Dermis lymphatic vessel endothelial cell (primary cell): ENCODE measurements at places on chromosomes 5 and 9. TPM values are rescaled to one million over a fixed set of nuclear protein-coding genes. Genes with fewer than 3 reads are reported as not detected.

The UBE2QL1 gene
- total RNA-seq, result 0.65 and 0.86 TPM in 2 replicates

The NXNL2 gene
- total RNA-seq, result 0.26 and 0.98 TPM in 2 replicates

The EQTN gene
- 0.09 and 0.22 TPM in 2 replicates for total RNA-seq

The MAMDC2 gene
- total RNA-seq, result 0.09 and 0.22 TPM in 2 replicates

The DAP gene
- total RNA-seq, result 18.1 and 26.2 TPM in 2 replicates

The PLEKHG4B gene
- total RNA-seq, result under 0.01 and 0.11 TPM in 2 replicates

The IL4 gene
- not detected in 2 replicates for total RNA-seq

The GGTA1 gene
- total RNA-seq, result 11.1 and 12.1 TPM in 2 replicates

The ACTBL2 gene
- under 0.01 TPM in 1 of 2 replicates, not detected in the other for total RNA-seq

The FLT4 gene
- total RNA-seq, result 283 and 533 TPM in 2 replicates

The DAB2IP gene
- 15.4 and 20.7 TPM in 2 replicates for total RNA-seq

The RNF180 gene
- 1.3 and 4.9 TPM in 2 replicates for total RNA-seq

The TMEFF1 gene
- total RNA-seq, result 9.3 and 12.0 TPM in 2 replicates

The INSL6 gene
- not detected in 2 replicates for total RNA-seq

The TNFSF15 gene
- 0.26 and 0.76 TPM in 2 replicates for total RNA-seq

The KCTD16 gene
- under 0.01 and 0.09 TPM in 2 replicates for total RNA-seq

The ANKRD31 gene
- total RNA-seq, result under 0.01 TPM in 2 replicates

The PIP5K1B gene
- 0.09 and 0.11 TPM in 2 replicates for total RNA-seq

The DBH gene
- not detected in 2 replicates for total RNA-seq

The YTHDC2 gene
- 38.0 and 41.8 TPM in 2 replicates for total RNA-seq

The HARS1 gene
- total RNA-seq, result 39.4 and 52.8 TPM in 2 replicates

The ADAMTSL1 gene
- total RNA-seq, result 3.9 and 8.7 TPM in 2 replicates

The FGFR4 gene
- total RNA-seq, result 1.3 and 3.3 TPM in 2 replicates

The CRAT gene
- total RNA-seq, result 25.4 and 25.8 TPM in 2 replicates
